Lower leg skin (tissue), 4 donors: ENCODE measurements at places on chromosomes 7 and 10.

DNA sequence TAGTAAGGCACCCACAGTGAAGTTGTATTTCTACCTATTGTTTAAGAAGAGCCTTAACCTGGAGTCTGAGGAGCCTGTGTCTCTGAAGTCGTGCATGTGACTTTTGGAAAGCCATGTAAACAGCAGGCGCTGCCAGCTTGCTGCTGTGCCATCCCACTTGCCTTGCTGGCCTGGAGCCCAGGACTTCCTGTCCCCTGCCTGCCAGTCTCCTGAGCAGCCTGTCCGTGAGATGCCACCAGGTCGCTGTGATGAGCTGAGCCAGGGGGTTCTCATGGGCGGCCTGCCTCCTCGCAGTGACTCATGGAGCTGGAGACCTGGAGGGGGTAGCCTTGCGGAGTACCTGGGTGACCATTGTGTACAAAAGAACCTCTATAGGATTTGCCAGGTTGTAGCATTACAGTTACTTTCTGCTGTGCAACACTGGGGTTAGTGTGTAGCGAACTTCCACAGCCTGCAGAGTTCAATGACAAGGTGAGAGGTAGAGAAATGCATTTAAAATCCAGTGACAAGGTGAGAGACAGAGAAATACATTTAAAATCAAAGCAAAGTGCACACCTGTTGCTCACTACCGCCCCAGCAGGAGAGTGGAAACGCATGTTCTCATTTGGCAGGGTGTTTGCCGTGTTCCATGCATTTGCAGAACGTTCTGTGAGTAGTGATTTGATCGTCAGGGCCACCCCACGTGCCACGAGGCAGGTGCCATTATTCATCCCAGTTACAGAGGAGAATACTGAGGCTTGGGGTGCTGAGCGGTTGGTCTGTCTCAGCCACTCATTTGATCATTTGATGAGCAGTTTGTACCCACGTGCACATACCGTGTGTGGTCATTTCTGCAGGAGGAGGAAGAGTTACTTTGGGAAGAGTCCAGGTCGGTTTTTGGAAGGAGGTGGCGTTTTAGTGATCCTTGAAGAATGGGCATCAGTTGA is 36.6 kb upstream of the BHLHA15 start:
- no peak for DNase-seq

- DNase-seq: peak; percentile 42
Measured at GRCh38 chr10:96747734-96748550, 27.6 kb upstream of the PIK3AP1 start.

GRCh38 chr10:86644152-86644793 is 10.1 kb upstream of the OPN4 start:
- DNase-seq: peak; percentile 88

DNA sequence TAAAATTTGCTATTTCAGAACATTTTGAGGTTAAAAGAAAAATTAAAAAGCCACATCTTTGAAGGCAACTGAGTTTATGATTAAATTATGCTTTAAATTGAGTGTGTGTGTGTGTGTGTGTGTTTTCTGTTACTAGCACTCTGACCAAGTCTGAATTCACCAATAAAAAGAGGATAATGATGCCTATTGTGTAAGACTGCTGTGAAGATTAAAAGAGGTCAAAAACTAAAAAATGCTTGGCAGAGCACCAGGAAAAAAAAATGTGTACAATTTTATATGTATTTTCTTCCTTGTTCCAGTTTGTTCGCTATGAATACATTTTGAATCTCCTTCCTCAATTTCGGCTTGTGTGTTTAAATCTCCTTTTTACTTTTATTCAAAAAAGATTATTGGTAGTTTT is 316.6 kb upstream of the MAGI2 start:
- DNase-seq: no peak

- DNase-seq: no peak
Measured at GRCh38 chr7:81767926-81768325, 1.9 kb downstream of the HGF start.

- peak; percentile 46 for DNase-seq
Measured at GRCh38 chr10:71424496-71425194, 27.9 kb downstream of the CDH23 start.

- DNase-seq: no peak
Measured at GRCh38 chr7:128304212-128304611, 39.5 kb downstream of the RBM28 start.

GRCh38 chr7:94030634-94031033 is 26.5 kb upstream of the BET1 start:
- no peak for DNase-seq
